ENCODE measurements at places on chromosomes 5 and 9.
A peak's percentile ranks its signal among the peaks of the same experiment; 100 is the strongest.

GRCh38 chr9:135858491-135859185 lies 48.7 kb downstream of the CAMSAP1 start:
- H3K4me3 ChIP-seq, result no peak overlapping the region
- no peak for DNase-seq
- no peaks in the 10 kb centered on the region for H3K27me3 ChIP-seq
- no peaks in the 10 kb centered on the region for H3K4me1 ChIP-seq

DNA sequence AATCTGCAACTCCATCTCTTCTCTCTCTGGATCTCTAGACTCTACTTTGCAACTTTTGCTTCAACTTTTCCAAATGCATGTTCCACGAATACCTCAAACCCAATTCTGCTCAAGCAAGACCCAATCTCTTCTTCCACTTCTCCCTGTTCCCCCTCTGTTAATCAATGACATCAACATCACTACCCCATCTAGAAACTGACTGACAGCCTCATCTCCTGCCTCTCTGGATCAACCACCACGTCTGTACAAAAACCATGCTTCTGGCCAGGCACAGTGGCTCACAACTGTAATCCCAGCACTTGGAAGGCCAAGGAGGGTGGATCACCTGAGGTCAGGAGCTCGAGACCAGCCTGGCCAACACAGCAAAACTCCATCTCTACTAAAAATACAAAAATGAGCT lies 12.2 kb downstream of the GLDC start:
- H3K4me3 ChIP-seq, result no peak overlapping the region
- peaks cover 12% of the 10 kb centered on the region for H3K27me3 ChIP-seq
- H3K4me1 ChIP-seq, result no peaks in the 10 kb centered on the region

- H3K4me1 ChIP-seq, result peaks cover 12% of the 10 kb centered on the region
- no peaks in the 10 kb centered on the region for H3K36me3 ChIP-seq
- no peak overlapping the region for H3K4me3 ChIP-seq
- DNase-seq, result no peak
- H3K27me3 ChIP-seq, result no peaks in the 10 kb centered on the region
- H3K27ac ChIP-seq, result no peak overlapping the region
These were observed 21.5 kb upstream of the RFK start for GRCh38 chr9:76415731-76416130.

- H3K36me3 ChIP-seq, result no peaks in the 10 kb centered on the region
- H3K4me1 ChIP-seq, result no peaks in the 10 kb centered on the region
- no peak overlapping the region for H3K27ac ChIP-seq
- H3K27me3 ChIP-seq, result no peaks in the 10 kb centered on the region
- H3K4me3 ChIP-seq, result no peak overlapping the region
These were observed 8.6 kb upstream of the CCNH start for GRCh38 chr5:87421307-87421706.

GRCh38 chr5:151195622-151196021 lies 28.3 kb downstream of the CCDC69 start:
- no peaks in the 10 kb centered on the region for H3K4me1 ChIP-seq
- peak; percentile 14 for DNase-seq
- H3K4me3 ChIP-seq, result no peak overlapping the region
- no peaks in the 10 kb centered on the region for H3K27me3 ChIP-seq
- peaks cover 29% of the 10 kb centered on the region for H3K36me3 ChIP-seq

DNA sequence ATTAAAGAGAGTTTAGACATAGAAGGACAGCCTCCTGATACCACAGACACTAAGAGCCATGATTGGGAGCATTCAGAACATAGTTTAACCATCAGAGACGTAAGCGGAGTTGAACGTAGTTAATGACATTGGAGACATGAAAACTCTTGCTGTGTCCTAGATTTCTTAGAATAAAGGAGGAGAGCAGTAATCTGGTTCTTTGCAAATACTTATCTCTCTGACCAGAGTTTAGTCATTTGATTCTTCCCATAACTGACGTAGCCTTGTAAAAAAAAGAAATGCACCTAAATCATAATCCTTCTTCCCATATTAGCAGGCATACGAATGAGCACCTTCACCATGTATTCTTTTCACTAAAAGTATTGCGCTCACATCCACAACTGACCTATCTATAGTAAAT lies 433.3 kb upstream of the SMC2 start:
- DNase-seq, result no peak
- H3K4me3 ChIP-seq, result no peak overlapping the region
- H3K27ac ChIP-seq, result no peak overlapping the region
- no peaks in the 10 kb centered on the region for H3K36me3 ChIP-seq
- no peaks in the 10 kb centered on the region for H3K27me3 ChIP-seq

- peak overlapping the region; percentile 88 for H3K27ac ChIP-seq
- no peaks in the 10 kb centered on the region for H3K27me3 ChIP-seq
- H3K36me3 ChIP-seq, result peaks cover 25% of the 10 kb centered on the region
- peaks cover 7% of the 10 kb centered on the region for H3K4me1 ChIP-seq
- peak overlapping the region; percentile 98 for H3K4me3 ChIP-seq
- DNase-seq, result peak; percentile 22
These were observed 826 bp downstream of the PAIP1 start for GRCh38 chr5:43555895-43556606.

- no peaks in the 10 kb centered on the region for H3K36me3 ChIP-seq
- no peak overlapping the region for H3K4me3 ChIP-seq
- no peak for DNase-seq
- H3K27ac ChIP-seq, result no peak overlapping the region
These were observed 171.2 kb upstream of the DMAC1 start for GRCh38 chr9:7970681-7971330.

- H3K27ac ChIP-seq, result no peak overlapping the region
- DNase-seq, result no peak
- no peaks in the 10 kb centered on the region for H3K27me3 ChIP-seq
These were observed 109.4 kb downstream of the MAT2B start for GRCh38 chr5:163614787-163615186.

- no peak overlapping the region for H3K4me3 ChIP-seq
- H3K27ac ChIP-seq, result no peak overlapping the region
- peak; percentile 78 for DNase-seq
- no peaks in the 10 kb centered on the region for H3K36me3 ChIP-seq
These were observed 1888.4 kb downstream of the MAT2B start for GRCh38 chr5:165393839-165394238.

GRCh38 chr9:102518324-102518723 lies 476.8 kb upstream of the CYLC2 start:
- H3K27me3 ChIP-seq, result no peaks in the 10 kb centered on the region
- no peaks in the 10 kb centered on the region for H3K36me3 ChIP-seq
- H3K4me3 ChIP-seq, result no peak overlapping the region
- H3K27ac ChIP-seq, result no peak overlapping the region
- no peaks in the 10 kb centered on the region for H3K4me1 ChIP-seq

- H3K27ac ChIP-seq, result no peak overlapping the region
- no peaks in the 10 kb centered on the region for H3K27me3 ChIP-seq
- H3K4me3 ChIP-seq, result no peak overlapping the region
- no peaks in the 10 kb centered on the region for H3K36me3 ChIP-seq
- H3K4me1 ChIP-seq, result peaks cover 26% of the 10 kb centered on the region
These were observed 283.1 kb downstream of the EFNA5 start for GRCh38 chr5:107387526-107388140.

GRCh38 chr9:84750152-84750865 lies 80.8 kb downstream of the NTRK2 start:
- no peak overlapping the region for H3K4me3 ChIP-seq
- peaks cover 5% of the 10 kb centered on the region for H3K27me3 ChIP-seq
- H3K4me1 ChIP-seq, result no peaks in the 10 kb centered on the region
- H3K36me3 ChIP-seq, result no peaks in the 10 kb centered on the region
- no peak for DNase-seq

GRCh38 chr5:81950996-81951395 lies 20.8 kb upstream of the ATG10 start:
- H3K36me3 ChIP-seq, result no peaks in the 10 kb centered on the region
- no peak overlapping the region for H3K27ac ChIP-seq
- no peaks in the 10 kb centered on the region for H3K4me1 ChIP-seq
- no peak for DNase-seq
- no peak overlapping the region for H3K4me3 ChIP-seq
- H3K27me3 ChIP-seq, result no peaks in the 10 kb centered on the region

GRCh38 chr5:131185523-131186104 lies 14.9 kb downstream of the LYRM7 start:
- H3K36me3 ChIP-seq, result no peaks in the 10 kb centered on the region
- H3K4me1 ChIP-seq, result no peaks in the 10 kb centered on the region
- H3K4me3 ChIP-seq, result no peak overlapping the region
- no peak overlapping the region for H3K27ac ChIP-seq
- DNase-seq, result no peak

Measured in common myeloid progenitor, CD34-positive (primary cell).